Stimulated activated naive CD4-positive, alpha-beta T cell (primary cell): ENCODE measurements at places on chromosomes 2 and 18.

- peak; percentile 95 for DNase-seq
These were observed at the start of gene WDR7 for GRCh38 chr18:56650944-56651770. Gene WDR7, plus strand, starts transcription at chr18:56651359. Its CDS starts 21,157 bp downstream, at chr18:56672516.

DNA sequence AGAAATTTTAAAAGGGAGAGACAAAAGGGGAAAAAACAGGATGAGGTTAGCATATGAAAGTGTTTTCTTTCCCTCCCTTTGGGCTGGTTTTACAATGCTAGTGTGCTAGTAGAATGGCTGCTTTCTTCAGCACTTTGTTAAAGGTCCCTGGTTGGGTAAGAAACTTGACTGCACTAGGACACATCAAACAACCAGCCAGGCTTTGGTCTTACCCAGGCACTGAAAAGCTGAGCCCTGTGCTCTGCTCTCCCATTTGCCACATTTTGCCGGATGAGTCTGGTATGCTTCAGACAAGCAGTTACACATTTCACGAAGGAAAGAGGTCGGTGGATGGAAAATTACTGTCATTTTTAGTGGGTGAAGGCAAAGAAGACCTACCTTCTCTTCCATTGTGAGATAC, 242.0 kb downstream of the DPP10 start:
- DNase-seq, result no peak

- DNase-seq, result peak; percentile 54
These were observed 21.1 kb downstream of the INPP5D start for GRCh38 chr2:233081232-233081730.

- DNase-seq, result no peak
These were observed 44.2 kb downstream of the NRXN1 start for GRCh38 chr2:50987616-50988313.

- DNase-seq, result no peak
These were observed 11.9 kb downstream of the FRZB start for GRCh38 chr2:182854375-182855105.

DNA sequence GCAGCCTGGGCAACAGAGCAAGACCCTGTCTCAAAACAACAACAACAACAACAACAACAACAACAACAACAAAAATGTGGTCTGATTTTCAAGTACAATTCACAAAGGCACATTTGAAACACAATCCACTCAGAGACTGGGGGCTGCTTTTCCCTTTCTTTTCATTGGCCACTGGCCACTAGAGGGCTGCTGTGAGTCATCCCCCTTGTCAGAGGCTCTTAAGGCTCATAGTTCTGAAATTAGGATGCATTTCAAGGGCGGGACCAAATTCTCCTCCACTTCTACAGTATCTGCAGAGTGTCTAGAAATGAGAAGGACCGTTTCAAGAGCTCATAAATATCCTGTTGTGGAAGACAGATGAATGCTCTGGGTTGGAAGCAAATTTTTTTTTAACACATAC, 285.4 kb downstream of the NRXN1 start:
- no peak for DNase-seq

DNA sequence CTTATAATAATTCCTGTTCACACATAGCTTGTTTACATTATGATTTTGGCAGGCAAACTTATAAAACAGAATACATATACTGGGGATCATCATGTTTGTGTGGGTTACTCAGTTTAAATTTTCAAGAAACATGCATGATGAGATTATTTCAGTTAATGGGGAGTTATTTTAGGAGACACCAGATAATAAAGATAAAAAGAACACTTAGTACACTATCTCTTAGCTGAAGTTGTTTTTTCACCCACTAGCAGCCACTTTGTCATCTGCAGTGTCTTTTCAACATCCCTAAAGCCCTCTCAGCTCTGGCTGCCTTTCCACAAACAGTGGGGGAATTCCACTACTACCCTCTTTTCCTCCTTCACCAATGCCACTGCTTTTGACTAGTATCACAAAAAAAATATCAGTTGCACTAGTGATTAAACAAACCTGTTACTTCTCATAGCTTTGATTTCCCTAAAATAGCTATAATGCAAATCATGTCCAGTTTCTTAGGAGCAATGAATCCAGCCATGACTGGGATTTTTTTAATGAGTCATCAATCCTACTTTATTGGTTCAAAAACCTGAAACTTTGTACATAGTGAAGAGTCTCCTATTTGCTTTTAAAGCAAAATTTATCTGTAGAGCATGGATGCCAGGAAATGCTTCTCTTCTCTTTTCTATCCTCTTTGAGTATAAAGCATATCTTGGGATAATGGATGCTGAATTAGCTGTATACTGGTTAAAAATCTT, 156.7 kb upstream of the TFPI start:
- DNase-seq, result no peak

DNA sequence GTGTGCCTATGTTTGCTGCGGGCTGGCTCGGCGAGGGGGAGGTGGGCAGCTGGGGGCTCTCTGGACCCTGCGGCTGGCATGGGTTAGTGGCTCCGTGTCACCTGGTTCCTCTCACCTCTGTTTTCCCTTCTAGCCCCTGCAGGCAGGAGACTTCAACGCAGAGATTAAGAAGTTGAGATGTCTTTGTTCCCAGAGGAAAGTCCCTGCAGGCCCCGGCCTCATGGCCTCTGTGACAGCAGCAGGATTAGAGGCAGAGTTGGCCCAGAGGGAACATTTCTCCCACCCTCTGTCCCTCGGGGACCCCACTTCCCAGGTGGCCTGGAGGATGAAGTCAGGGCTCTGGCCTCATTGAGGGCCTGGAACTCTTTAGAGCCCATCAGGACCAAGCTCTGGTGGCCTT, 56.5 kb downstream of the HPCAL1 start:
- no peak for DNase-seq

- no peak for DNase-seq
These were observed 27.2 kb upstream of the FAM136A start for GRCh38 chr2:70328921-70329561.

GRCh38 chr2:56376699-56377665, 193.2 kb downstream of the CCDC85A start:
- DNase-seq, result no peak

- no peak for DNase-seq
These were observed 64.6 kb upstream of the ATG16L1 start for GRCh38 chr2:233186851-233187250.

- DNase-seq, result no peak
These were observed 20.6 kb upstream of the DSG4 start for GRCh38 chr18:31356025-31356424.

- DNase-seq, result peak; percentile 28
These were observed 691 bp downstream of the BIRC6 start for GRCh38 chr2:32357318-32358110.

- DNase-seq, result no peak
These were observed 2.5 kb downstream of the AGFG1 start for GRCh38 chr2:227474410-227474809.

- no peak for DNase-seq
These were observed 650 bp downstream of the ACKR3 start for GRCh38 chr2:236570081-236570868.

GRCh38 chr2:239824046-239824694, 201.0 kb downstream of the NDUFA10 start:
- no peak for DNase-seq

- peak; percentile 69 for DNase-seq
These were observed 370.4 kb downstream of the SOCS6 start for GRCh38 chr18:70659036-70659925.

GRCh38 chr18:77062518-77063003, 70.0 kb downstream of the MBP start:
- DNase-seq, result peak; percentile 80

DNA sequence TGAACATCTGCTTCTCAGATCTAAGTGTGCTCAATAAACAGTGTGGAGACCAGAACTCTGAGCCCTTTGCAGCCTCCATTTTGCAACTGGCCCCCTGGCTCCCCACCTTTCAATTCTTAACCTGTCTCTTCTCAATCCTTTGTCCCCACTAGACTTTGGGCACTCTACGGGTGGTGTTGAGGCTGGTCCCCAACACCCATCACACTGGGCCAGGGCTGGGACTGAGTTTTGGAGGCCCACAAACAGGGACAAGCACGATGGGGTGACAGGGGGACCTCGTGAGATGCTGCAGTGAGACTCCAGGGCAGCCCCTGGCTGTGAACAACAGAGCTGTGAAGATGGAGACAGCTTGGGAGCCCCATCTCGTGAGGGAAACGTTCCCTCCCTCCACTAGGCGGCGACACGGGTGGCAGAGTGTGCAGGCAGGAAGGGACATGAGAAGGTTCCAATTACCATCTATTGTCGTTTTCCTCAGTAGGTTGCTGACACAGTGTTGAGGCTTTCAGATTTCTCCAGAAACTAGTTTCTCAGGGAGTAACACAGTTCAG, 1.2 kb downstream of the ANKMY1 start:
- DNase-seq, result peak; percentile 57

- no peak for DNase-seq
These were observed 126.4 kb downstream of the SMAD7 start for GRCh38 chr18:48824231-48824970.

DNA sequence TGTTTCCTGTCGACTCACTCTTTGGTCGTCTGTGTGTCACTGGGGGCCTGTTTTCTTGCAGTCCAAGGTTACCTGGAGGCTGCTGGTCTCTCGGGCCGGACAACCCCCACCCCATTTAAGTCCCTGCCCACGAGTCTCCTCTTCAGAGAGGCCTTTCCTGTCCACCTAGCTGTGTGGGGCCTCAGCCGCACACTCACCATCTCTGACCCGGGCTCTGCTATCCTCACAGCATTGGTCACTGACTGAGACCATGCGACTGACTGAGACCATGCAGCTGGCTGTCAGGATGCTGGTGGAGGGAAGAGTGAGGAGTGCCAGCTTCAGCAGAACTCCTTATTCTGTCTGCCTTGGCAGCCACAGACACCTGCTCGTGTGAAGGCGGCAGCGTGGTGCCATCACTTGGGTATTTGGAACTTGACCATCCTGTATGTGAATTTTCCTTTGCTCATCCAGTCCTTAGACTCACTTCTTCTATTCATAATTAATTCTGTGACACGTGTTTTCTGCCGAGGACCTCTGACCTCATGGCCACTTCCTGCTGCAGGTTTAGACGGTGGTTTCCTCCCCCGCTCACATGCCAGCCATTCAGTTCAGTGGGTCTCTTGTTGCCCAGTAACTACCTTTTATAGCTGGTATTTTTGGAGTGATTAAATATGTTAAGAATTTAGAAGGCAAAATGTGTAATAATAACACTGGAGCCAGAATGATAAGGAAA, 47.5 kb upstream of the ASB1 start:
- no peak for DNase-seq

DNA sequence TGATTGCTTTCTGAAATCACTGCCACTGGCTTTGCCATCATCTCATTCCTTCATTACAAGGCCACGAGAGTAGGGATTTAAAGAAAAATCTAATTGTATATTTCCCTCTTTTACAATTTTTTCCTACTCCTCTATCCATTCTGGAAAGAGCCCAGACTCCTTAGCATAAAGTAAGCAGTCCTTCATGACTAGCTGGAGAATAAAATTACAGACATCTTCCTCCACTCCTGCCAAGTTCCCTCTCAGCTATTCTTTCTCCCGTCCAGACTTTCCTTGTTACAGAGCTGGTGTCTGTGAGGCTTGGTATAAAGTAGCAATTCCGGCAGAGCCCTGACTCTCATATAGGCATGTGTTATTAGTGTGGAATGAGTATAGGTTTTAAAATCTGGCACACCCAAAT, 806.8 kb downstream of the PLCL1 start:
- no peak for DNase-seq

DNA sequence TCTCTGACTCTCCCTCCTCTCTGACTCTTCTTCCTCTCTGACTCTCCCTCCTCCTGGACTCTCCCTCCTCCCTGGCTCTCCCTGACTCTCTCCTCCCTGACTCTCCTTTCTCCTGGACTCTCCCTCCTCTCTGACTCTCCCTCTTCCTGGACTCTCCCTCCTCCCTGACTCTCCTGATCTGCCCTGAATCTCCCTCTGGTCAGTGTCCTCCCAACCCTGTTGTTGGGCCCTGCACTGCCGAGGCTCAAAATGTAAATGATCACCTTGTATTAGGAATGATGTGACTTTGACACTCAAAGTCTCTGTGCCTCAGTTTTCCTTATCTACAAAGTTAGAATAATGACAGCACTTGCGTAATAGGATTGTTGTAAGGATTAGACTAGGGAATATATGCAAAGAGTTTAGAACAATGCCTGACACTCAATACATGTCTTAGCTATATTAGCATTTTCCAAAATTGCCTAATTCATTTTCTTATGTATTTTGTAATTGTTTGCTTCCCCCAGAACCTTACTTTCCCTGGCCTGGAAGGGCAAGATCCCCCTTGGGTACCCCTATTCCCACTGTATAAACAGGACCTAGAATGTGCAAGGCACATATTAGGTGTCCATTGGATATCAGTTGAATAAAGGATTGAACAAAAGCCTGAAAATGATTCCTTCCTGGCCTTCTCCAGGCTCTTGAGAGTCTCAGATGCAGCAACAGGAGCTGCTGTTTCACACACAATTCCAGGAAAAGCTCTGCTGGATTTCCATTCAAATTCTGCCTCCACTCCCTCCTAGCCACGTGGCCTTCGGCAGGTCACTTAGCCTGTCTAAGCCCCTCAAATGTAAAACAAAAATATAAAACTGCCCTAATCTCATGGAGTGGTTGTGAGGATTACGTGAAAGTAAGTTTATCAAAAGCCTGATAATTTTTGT, 170.1 kb downstream of the INHBB start:
- no peak for DNase-seq

GRCh38 chr2:240204431-240205276, 64.2 kb upstream of the OTOS start:
- DNase-seq, result no peak

- no peak for DNase-seq
These were observed 101.4 kb downstream of the CDH2 start for GRCh38 chr18:28075501-28075900.

GRCh38 chr18:64994370-64994769, 756.4 kb upstream of the CDH7 start:
- DNase-seq, result no peak

DNA sequence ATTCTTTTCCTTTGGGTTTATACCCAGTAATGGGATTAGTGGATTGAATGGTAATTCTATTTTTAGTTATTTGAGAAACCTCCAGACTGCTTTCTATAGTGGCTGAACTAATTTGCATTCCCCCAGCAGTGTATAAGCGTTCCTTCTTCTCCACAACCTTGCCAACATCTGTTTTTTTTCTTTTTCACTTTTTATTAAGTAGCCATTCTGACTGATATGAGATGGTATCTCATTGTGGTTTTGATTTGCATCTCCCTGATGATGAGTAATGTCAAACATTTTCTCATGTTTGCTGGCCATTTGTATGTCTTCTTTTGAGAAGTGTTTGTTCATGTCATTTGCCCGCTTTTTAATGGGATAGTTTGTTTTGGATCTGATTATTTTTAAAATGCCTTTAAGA, 64.1 kb upstream of the MEIS1 start:
- DNase-seq, result no peak
